Astrocyte of the cerebellum (primary cell): ENCODE measurements at places on chromosomes 6 and 20.

- DNase-seq: no peak
These were observed 3.3 kb downstream of the TCF21 start for GRCh38 chr6:133891927-133892812.

- no peak for DNase-seq
These were observed 339.8 kb downstream of the HTR1B start for GRCh38 chr6:77123527-77123926.

DNA sequence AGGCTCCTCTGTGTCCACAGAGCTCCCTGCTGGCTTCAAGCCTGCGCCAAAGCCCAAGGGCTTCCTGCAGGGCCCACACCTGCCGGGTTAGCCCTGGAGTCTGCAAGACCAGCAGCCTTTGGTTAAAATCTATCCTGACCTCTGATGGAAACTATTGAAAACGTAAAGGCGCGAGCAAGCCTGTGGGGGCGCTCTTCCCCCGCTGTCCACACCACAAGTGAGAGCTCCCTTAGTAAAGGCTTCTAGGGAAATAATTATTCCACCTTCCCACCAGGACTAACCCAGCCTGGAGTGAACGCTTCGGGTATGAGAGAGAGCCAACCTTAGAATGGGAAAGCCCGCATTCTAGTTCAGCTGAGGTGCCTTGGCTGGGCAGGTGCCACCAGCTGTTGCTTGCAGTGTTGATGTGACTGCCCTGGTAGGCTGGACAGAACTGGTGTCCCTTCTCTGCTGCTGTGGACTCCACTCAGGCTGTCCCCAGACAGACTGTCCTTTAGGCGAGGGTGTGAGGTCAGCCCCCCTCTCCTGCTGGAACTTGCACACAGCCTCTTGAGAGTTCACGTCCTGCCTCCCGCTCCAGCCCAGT lies 68.7 kb downstream of the SYTL3 start:
- no peak for DNase-seq

- DNase-seq: no peak
These were observed 410.2 kb downstream of the CDC5L start for GRCh38 chr6:44797746-44798145.

- peak; percentile 16 for DNase-seq
These were observed 41.5 kb downstream of the MAN1A1 start for GRCh38 chr6:119308048-119308570.

DNA sequence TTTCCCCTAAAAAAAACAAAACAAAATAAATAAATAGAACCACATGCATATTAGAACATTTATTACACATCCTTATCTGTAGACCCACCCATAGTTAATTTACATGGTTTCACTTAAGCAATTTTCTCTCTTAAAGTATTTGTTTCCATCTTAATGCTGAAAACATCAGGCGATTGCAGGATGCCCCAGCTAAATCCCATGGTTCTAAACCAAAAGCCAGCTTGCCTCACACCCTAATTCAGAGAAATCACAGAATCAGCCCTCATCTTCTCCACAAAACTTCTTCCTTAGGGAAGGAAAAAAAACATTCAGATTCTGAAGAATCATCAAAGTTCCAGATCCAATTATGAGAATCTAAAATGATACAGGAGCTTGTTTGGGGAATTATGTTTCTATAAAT lies 67.6 kb upstream of the MTHFD1L start:
- no peak for DNase-seq

DNA sequence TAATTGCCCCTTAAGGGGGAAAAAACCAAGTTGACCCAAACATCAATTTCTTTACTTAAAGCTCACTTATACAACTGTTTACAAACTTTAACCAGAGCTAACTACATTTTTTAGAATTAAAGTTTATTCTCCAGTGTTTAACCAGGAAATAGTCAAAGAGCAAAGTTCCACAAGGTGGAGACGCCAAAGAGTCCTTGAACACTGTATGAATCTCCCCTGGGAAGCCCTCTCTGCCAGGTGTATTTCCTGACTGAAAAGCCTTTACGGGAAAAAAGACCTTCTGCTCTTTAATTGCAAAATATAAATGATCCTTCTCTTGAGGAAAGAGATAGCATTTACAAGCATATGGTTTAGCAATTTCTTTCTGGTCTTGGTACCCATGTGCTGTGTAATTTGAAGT lies 36.2 kb downstream of the BTBD9 start:
- DNase-seq: no peak

DNA sequence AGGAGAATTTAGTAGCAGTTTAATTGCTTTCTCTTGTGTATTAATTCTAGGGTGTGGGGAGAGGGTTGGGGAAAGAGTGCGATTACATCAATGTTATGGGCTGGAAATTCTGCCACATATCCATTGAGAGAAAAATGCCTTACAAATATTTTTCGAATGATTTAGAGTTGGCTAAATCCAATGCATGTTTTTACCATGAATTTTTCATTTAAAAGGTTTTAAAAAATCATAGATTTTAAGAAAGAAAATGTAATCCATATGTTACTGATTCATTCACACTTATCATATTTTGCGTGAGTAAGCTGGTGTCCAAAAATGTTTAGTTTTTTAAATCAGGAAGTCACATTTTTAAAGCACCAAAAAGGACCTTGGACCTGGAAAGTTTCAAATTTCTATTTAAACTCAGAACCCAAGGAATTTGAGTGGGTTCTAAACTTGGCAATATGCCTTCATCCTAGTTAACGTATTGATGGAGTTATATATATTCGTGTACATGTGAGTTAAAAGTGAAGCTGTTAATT lies 627.4 kb upstream of the CITED2 start:
- no peak for DNase-seq

DNA sequence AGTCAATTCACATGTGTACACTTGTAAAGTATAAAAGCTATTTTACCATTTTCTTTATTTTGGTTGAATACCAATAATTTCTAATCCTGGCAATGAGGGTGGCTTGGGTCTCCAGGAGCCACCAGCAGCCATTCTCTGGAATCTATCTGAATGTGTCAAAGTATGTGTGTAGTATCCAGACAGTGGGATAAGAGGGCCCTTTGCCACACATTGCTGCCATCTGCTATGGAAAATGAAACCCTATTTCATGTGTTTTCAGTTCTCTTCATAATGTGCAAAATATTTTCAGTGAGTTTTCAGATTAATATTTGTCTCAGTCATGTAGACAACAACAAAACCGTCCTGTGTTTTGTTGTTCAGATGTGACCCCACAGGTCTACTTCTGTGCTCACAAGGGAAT lies 46.3 kb downstream of the CDYL start:
- DNase-seq: no peak

DNA sequence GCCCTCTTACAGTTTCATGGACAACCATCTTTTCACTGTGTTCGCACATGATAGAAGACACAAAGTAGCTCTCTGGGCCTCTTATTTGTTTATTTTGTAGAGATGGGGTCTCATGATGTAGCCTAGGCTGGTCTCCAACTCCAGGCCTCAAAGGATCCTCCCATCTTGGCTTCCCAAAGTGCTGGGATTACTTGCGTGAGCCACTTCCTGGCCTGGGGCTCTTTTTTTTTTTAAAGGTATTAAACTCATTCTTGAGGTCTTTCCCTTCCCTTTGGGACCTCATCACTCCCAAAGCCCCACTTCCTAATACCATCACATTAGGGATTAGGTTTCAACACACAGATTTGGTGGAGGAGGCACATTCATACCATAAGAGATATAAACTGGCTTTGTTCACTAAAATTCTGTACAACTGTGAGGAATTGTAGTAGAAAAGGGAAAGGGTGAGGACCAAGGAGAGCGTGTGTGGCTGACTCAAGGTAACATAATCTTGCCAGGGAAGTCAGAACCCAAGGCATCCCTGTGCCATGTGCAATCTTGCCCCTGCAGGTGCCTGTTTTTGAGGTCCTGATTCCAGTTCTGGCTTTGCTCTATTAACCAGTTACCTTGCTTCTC lies 45.5 kb downstream of the EIF2S2 start:
- peak; percentile 6 for DNase-seq

- DNase-seq: no peak
These were observed 79.2 kb upstream of the MPC1 start for GRCh38 chr6:166461821-166462460.

DNA sequence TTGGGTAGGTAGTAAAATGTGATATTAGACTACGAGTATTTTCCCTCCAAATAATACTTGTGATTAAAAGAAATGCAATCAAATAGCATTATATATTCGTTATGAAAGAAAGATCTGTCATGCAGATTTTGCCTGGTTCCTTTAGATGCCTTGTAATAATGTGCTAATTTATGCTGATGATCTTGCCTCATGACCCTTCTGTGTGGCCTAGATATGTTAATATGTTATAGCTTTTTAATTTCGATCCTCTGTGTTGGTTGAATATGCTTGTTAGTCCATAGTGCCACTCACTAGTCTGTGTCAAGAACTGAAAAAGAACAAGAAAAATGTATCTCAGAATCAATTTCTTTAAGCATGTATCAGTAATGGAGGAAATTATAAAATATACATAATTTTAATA lies 31.9 kb downstream of the CDKAL1 start:
- no peak for DNase-seq

- no peak for DNase-seq
These were observed 98.1 kb upstream of the THEMIS start for GRCh38 chr6:127998985-127999384.

- DNase-seq: no peak
These were observed 13.5 kb upstream of the SLC22A1 start for GRCh38 chr6:160108077-160108476.

DNA sequence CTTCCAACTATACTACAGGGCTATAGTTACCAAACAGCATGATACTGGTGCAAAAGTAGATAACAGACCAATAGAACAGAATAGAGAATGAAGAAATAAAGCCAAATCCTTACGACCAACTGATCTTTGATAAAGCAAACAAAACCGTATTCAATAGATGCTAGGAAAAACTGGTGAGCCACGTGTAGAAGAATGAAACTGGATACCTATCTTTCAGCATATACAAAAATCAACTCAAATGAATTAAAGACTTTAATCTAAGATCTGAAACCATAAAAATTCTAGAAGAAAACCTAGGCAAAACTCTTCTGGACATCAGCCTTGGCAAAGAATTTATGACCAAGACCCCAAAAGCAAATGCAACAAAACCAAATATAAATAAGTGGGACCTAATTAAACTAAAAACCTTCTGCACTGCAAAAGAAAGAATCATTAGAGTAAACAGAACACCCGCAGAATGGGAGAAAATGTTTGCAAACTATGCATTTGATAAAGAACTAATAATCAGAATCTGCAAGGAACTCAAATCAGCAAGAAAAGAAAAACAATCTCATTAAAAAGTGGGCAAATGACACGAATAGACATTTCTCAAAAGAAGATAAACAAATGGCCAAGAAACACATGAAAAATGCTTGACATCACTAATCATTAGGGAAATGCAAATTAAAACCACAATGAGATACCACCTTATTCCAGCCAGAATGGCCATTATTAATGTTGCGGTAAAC lies 109.8 kb downstream of the TAF4 start:
- DNase-seq: no peak

GRCh38 chr6:41519745-41520699 lies 26.2 kb upstream of the FOXP4 start:
- no peak for DNase-seq

- DNase-seq: no peak
These were observed 92.7 kb downstream of the CD40 start for GRCh38 chr20:46210672-46211330.

GRCh38 chr6:14968056-14968637 lies 277.7 kb upstream of the JARID2 start:
- no peak for DNase-seq

GRCh38 chr6:121436960-121437850 lies 1.8 kb downstream of the GJA1 start:
- DNase-seq: no peak

- no peak for DNase-seq
These were observed 19.8 kb downstream of the KCNB1 start for GRCh38 chr20:49462626-49463025.

DNA sequence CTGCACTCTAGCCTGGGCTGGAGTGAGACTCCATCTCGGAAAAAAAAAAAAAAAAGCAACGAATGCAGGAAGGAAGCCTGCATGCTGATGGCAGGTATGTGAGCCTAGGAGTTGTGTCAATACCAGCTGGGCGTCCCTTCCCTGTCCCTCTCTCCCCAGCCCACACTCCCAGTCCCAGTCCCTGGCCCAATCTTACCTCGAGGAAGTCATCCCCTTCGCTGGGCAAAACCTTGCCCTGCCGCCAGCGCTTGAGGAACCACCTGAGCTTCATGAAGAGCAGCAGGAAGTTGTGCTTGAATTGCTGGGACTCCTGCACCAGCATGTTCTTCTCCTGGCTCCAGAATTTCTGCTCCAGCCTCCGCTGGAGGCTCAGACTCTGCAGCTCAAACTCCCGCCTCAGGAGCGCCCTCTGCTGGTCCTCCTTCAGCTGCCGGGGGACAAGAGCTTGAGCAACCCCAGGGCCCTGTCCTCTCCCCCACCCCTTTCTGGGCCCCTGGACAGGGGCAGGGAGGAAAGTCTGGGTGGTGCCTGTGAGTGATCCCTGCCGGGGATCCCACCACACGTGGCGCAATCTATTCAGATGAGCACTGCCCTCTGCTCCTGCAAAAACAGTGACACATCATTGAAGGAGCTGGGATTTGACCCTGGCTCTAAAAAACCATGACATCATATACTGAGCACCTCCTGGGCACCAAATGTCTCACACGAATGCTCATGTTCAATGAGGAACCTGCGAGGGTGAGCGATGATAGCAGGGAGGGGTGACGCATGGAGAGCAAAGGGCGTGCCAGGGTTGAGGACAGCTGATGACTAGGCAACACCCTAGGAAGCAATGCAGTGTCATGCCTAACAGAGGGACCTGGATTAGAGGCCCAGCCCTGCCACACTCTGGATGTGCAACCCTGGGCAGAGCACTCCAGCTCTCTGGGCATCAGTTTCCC lies 35.0 kb upstream of the DSN1 start:
- DNase-seq: no peak

DNA sequence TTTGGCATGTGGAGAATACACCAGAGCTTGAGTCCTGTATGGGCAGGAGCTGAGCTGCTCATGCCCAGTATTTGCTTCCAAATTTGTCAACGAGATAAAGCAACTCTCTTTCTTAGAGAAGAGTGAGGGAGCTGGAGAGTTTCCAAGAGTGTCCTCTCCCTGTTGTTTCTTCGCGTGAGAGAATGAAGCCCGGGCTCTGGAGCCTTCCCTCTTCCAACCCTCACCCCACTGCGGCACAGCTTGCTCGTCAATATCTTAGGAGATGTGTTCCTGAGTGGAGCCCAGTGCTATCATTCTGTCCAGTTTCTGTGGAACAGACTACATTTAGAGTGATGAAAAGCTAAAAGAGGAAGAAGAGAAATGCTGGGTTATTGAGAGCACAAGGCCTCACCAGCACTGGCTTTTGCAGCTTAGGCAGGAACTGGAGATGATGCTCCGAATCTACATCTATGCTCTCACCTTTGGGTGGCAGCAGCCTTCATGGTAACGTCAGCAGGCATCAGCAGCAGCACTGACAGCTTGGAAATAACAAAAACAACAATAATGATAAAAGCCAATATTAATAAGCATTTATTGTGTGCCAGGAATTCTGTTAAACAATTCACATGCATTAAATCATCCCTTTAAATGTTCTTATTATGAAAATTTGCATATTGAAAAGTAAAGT lies 66.5 kb upstream of the TFB1M start:
- DNase-seq: no peak

- DNase-seq: no peak
These were observed 124.7 kb downstream of the PREX1 start for GRCh38 chr20:48703107-48703506.
